ENCODE measurements at places on chromosomes 7 and 10. TPM values are rescaled to one million over a fixed set of nuclear protein-coding genes. Genes with fewer than 3 reads are reported as not detected.

DNA sequence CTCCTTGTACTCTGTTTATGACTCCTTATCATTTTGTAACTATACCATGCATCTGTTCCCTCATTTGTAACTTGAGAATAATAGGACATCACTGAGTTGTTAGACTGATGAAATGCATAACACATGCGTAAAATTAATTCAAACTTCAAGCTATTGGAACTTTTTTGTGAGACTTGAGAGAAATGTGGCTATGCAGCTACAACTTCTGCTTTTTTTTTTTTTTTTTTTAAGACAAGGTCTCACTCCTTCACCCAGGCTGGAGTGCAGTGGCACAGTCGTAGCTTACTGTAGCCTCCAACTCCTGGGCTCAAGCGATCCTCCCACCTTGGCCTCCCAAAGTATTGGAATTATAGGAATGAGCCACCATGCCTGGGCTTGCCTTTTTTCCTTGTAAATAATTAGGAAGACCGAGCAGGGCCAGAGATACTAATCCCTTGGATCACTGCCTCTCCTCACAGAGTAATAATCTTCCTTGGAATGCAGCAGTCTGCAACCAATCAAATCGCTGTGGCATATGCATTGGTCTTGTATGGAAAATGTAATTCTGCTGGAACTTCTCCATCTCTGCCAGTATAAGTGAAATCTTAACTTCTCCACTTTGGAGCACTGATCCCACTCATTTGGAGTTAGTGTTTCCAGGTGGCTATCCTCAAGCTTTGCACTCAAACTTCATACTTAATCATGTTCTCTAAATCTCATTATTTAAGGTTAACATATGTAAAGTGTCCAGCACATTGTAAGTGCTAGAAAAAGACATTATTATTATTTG, 2.0 kb upstream of the PANK1 start:
- DNase-seq = no peak

- DNase-seq = no peak
Measured at GRCh38 chr7:42740408-42740807, 171.5 kb downstream of the C7orf25 start.

Gene GCK
- 1.7 TPM for total RNA-seq

Gene STAG3
- 3.1 TPM for total RNA-seq

- DNase-seq = no peak
Measured at GRCh38 chr7:93148727-93149126, 542 bp upstream of the SAMD9L start.

GRCh38 chr10:96233959-96234358, 37.4 kb downstream of the BLNK start:
- DNase-seq = no peak

GRCh38 chr7:101151908-101152651, 2.2 kb upstream of the AP1S1 start:
- no peak for DNase-seq

GRCh38 chr7:99010281-99010680, 131.9 kb downstream of the TRRAP start:
- peak; percentile 32 for DNase-seq

- no peak for DNase-seq
Measured at GRCh38 chr7:96596120-96596826, 113.4 kb downstream of the SEM1 start.

Gene RASA4B
- total RNA-seq = 2.9 TPM

- DNase-seq = no peak
Measured at GRCh38 chr10:70312972-70313371, 29.2 kb upstream of the NPFFR1 start.

- DNase-seq = peak; percentile 54
Measured at GRCh38 chr7:129780257-129780973, 168.9 kb downstream of the NRF1 start.

GRCh38 chr7:1931256-1931950, 261.3 kb downstream of the ELFN1 start:
- no peak for DNase-seq

DNA sequence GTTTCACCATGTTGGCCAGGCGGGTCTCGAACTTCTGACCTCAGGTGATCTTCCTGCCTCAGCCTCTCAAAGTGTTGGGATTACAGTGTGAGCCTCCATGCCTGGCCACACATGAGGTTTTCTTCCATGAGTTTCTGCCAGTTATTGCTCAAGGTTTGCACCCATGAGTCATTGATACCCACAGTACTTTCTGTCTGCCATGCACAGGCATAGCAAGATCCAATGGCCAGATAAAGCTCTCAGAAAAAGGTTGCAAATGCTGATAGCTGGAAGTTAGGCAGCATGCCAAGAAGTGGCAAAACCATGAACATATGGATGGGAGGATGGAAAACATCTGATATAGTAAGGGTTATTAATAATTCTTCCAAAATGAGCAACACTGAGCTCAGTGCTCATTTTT, 298.7 kb upstream of the NRG3 start:
- no peak for DNase-seq

Gene SPAG6
- total RNA-seq = not detected

DNA sequence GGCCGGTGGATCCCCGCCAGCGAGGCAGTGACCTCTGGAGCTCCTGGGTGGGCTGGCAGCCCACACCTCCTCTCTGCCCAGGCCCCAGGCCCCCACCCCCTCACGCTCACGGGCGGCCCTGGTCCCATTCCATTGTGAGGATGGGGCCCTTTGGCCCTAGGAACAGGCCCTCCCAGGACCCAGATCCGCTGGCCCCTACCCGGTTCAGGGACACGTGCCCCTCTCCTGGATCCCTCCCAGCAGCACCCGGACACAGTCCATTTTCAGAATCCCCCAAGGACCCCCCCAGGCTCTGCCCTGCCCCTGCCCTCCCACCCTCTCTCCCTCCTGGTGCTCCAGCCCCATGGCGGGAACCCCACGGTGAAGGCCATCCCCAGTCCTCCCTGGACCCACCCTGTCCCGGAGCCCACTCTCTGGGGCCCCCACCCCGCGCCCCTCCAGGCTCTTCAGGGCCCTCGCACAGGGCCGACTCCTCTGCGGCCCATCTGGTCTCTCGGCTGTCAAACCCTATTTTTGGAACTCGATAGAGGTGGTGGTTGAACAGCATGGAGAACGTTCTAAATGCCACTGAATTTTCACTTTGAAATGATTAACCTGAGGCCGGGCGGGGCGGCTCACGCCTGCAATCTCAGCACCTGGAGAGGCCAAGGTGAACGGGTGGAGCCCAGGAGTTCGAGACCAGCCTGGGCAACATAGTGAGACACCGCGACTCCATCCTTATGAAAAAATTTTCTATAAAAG, 8.1 kb downstream of the ADAP1 start:
- no peak for DNase-seq

DNA sequence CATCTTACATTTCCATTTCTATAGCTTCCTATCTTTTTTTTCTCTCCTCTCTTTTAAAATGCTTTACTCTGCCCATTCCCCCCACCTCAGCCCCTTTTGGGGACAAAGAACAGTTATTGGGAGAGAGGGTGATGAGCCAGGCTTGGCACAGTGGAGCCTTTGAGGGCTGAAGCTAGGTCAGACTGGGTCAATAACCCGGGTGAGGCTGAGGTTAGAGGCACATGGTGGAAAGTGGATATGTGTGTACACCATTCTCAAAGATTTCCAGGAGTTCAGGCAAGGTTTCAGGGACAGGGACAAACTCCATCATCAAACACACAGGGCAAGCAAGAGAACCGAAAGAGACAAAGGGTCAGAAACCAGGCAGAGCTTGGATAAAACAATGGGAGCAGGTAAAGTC, 11.5 kb downstream of the ABCB4 start:
- DNase-seq = peak; percentile 88

GRCh38 chr7:30427296-30428070, 51.1 kb downstream of the NOD1 start:
- DNase-seq = no peak

DNA sequence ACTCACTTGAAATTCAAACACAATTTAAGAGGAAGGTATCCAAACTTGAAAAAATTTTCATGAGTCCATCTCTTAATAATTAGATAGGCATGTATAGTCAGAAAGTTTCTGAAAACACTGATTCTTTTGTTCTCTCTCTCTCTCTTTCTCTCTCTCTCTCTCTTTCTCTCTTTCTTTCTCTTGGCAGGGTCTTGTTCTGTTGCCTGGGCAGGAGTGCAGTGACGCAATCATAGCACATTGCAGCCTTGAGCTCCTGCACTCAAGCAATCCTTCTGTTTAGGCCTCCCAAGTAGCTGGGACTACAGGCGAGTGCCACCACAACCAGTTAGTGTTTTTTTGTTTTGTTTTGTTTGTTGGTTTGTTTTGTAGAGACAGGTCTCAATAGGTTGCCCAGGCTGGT, 59.3 kb downstream of the PRTFDC1 start:
- no peak for DNase-seq

GRCh38 chr10:82267960-82268359, 393.0 kb downstream of the NRG3 start:
- no peak for DNase-seq

DNA sequence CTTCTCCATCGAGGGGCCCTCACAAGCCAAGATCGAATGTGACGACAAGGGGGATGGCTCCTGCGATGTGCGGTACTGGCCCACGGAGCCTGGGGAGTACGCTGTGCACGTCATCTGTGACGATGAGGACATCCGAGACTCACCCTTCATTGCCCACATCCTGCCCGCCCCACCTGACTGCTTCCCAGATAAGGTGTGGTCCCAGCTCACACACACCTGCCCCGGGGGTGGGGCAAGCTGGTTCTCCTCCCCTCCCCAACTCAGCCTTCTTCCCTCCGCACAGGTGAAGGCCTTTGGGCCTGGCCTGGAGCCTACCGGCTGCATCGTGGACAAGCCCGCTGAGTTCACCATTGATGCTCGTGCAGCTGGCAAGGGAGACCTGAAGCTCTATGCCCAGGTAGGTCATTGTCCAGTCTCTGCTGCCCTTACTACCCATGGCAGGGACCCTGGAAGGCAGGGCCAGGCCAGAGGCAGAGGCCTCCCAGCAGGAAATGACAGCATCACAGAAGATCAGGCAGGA, 11.0 kb downstream of the FLNC start:
- DNase-seq = no peak

Data from left lobe of liver (tissue), 2 donors.